ENCODE measurements at places on chromosomes 5 and 9.

- ATAC-seq = no peak
Measured at GRCh38 chr9:120913647-120914264, 12.8 kb downstream of the TRAF1 start.

DNA sequence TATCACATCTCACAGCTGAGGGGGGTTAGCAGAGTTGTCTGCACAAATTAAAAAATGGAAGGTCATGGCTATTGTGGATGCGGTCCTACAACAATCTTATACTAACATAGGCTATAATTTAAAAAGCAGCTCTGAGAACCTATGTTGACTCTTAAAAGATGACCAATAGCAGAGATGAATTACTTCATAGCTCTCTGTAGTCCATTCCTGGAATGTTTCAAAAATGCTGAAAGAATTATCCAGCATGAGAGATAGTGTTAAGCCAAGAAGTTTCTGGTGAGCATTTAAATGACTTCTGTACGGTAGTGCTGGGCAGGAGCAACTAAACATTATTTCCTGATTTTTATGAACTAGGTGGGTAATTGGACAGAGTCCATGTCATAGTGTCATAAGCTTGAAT, 218.2 kb upstream of the NUDT12 start:
- no peak for ATAC-seq

- peak; percentile 56 for ATAC-seq
Measured at GRCh38 chr5:159678657-159679392, 237.5 kb upstream of the ADRA1B start.

GRCh38 chr5:178247481-178248456, 15.2 kb upstream of the PHYKPL start:
- no peak for ATAC-seq

GRCh38 chr5:127702926-127703561, at the start of gene CCDC192:
Gene CCDC192 (plus strand): TSS chr5:127703391. CDS start chr5:127703446, 55 bp downstream.
- ATAC-seq = no peak

DNA sequence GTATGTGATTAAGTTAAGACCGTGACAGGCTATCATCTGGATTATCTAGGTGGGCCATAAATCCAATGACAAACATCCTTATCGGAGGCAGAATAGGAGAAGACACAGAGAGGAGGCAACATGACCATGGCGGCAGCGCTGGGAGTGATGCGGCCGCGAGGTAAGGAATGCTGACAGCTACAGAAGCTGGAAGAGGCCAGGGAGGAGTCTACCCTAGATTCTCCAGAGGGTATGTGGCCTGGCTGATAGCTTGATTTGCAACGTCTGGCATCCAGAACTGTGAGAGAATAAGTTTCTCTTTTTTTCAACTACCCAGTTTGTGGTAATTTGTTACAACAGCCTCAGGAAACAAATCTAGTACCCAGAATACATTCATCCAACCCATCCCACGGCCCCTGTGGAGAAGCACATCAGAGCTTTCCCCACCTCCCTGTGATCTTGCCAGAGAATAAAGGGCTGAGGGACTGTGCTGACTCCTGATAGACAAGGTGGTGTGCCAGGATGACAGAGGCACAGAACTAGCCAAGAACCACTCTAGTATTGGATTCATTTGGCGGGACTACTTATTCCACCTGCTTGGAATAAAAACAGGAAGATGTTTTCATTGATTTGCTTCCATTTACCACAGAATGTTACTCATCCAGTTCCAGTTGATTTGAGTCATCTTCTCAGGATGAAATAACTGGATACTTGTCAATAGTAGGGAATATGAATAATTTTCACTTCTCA, 187.4 kb downstream of the MAN2A1 start:
- ATAC-seq = no peak

- no peak for ATAC-seq
Measured at GRCh38 chr5:77328930-77329647, 118.6 kb downstream of the PDE8B start.

GRCh38 chr9:15278091-15278687, 28.8 kb downstream of the TTC39B start:
- no peak for ATAC-seq

DNA sequence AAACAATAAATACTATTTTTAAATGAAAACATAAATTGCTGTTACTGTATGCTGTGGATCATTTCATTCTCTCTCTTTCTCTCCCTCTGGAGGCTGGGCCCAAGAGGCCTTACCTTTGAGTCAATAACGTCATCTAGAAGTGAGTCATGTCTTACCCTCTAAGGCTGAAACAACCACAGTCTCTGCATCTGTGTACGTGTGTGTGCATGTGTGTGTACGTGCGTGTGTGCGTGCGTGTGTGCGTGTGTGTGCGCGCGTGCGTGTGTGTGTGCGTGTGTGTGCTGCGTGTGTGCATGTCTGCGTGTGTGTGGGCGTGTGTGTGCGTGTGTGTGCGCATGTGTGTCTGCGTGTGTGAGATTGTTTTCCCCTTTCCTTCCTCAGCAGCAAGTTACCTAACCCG, 13.6 kb upstream of the IL17B start:
- peak; percentile 71 for ATAC-seq

- no peak for ATAC-seq
Measured at GRCh38 chr5:43017428-43017815, 22.7 kb downstream of the ANXA2R start.

GRCh38 chr5:95406426-95407090, 15.4 kb downstream of the FAM81B start:
- ATAC-seq = no peak

DNA sequence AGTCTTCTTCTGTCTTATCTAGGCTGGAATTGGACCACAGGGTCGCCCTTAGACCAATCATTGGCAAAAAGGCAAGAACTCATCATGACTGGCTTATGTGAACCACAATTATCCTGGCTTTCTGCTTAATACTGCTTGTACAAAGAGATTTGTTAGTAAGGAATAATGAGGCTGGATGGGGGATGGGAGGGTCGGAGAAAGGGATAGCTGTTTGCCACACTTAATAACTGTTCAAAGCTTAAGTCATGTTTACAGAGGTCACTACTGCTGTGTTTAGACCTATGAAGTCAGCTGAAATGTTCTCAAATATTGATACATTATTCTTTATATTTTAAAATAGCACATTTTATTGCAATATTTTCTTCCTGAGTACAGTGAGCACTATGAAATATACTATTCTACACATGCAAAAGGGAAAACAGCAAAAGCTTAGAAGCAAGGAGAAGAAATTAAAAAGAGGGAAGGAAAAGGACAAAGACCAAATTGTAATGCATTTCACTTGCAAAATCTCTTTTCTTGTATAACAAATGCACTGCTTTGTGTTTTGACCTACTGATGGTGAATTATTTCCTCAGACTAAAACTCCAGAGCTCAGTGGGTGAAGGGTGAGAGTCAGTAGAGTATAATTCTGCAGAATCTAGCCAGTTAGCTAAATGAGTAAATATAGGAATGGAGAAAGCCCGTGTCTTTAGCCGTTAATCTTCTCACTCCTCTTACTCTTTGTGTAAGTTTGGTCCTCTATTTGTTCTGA, 404.9 kb upstream of the ZNF608 start:
- ATAC-seq = no peak

- no peak for ATAC-seq
Measured at GRCh38 chr5:73267766-73268435, 94.9 kb downstream of the TMEM174 start.

- no peak for ATAC-seq
Measured at GRCh38 chr5:120695368-120695880, 231.3 kb downstream of the PRR16 start.

GRCh38 chr9:95879591-95879990, 4.1 kb downstream of the ERCC6L2 start:
- ATAC-seq = no peak

All from activated CD4-positive, CD25-positive, alpha-beta regulatory T cell treated with anti-CD3 and anti-CD28 coated beads, Interleukin-2, amount 50 U/mL, for 24 hours (primary cell).